ENCODE measurements at places on chromosomes 2 and 18. TPM values are rescaled to one million over a fixed set of nuclear protein-coding genes. Genes with fewer than 3 reads are reported as not detected.

Gene FOXI3
- total RNA-seq: not detected

Gene PRKAG3
- total RNA-seq: 4.1 TPM

Gene SERPINB4
- total RNA-seq: not detected

Gene SLC23A3
- 2.5 TPM for total RNA-seq

Gene MAP3K19
- total RNA-seq: not detected

Gene RAPH1
- 16.5 TPM for total RNA-seq

Gene EGR4
- total RNA-seq: not detected

Gene PKP4
- total RNA-seq: 25.8 TPM

Gene UCN
- total RNA-seq: 0.30 TPM

Gene RIT2
- total RNA-seq: not detected

Gene COMMD1
- total RNA-seq: 20.9 TPM

Gene GAREM1
- 2.7 TPM for total RNA-seq

Gene CAMKMT
- 4.3 TPM for total RNA-seq

Gene CERS6
- 9.0 TPM for total RNA-seq

Gene ZBTB7C
- total RNA-seq: not detected

Gene IL36RN
- not detected for total RNA-seq

Gene BOLL
- not detected for total RNA-seq
